Heart left ventricle (tissue), 16 donors: ENCODE measurements at places on chromosomes 1 and 21. TPM values are rescaled to one million over a fixed set of nuclear protein-coding genes. Genes with fewer than 3 reads are reported as not detected.

Gene BACE2
- total RNA-seq: 18.0 TPM

Gene CYP4Z1
- total RNA-seq: 0.31 TPM

Gene ZNF697
- total RNA-seq: 9.4 TPM

Gene MMEL1
- 0.47 TPM for total RNA-seq

Gene NR1I3
- total RNA-seq: not detected

Gene MCOLN2
- total RNA-seq: 0.12 TPM

Gene LRRC8D
- 13.0 TPM for total RNA-seq

DNA sequence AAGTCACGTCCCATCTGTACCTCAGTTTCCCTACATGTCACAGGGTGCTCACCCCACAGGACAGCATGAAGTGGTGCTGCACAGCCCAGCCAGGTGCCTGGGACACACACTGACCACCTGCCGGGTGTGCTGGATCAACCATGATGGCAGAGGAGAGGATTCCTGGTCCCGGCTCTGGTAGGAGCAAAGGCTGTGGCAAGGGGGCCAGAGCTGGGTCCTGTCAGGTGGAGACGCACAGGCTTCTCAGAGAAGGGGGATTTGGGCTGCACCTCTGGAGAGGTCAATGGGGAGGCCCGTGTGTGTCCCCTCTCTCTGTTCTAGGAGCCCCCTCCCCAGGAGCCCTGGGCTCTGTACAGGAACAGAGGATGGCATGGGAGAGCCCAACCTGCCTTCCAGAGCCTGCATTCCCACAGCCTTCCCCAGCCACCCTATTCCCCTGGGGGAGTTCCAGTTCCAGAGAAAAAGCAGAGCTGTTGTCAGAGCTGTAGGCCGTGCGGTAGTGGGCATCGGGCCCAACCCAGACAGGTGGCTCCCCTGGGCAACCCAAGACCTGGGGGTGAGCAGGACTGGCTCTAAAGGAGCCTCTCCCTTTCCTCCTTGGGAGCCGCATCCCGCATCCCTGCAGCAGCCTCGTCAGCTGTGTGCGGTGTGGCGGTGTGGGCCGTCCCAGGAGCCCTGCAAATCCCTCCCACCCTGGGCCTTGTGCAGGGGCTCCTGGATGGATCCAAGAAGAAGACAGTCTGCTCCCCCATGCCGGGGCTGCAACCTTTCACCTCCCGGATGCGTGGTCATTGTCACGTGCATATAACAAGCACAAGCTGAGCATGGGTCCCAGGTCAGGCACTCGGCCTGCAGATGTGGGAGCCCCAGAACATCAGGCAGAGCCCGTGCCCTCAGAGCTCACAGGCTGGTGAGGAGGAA, 2.9 kb upstream of the TFF3 start:
- H3K27me3 ChIP-seq: no peaks in the 10 kb centered on the region
- peaks cover 10% of the 10 kb centered on the region for H3K4me1 ChIP-seq
- no peaks in the 10 kb centered on the region for H3K36me3 ChIP-seq
- DNase-seq: no peak

- peaks cover 5% of the 10 kb centered on the region for H3K36me3 ChIP-seq
- no peak overlapping the region for H3K4me3 ChIP-seq
- H3K27me3 ChIP-seq: no peaks in the 10 kb centered on the region
- no peak for DNase-seq
Observed at GRCh38 chr1:35532497-35533223, 24.5 kb downstream of the KIAA0319L start.

GRCh38 chr1:207073906-207074820, 14.5 kb upstream of the C4BPB start:
- H3K27me3 ChIP-seq: no peaks in the 10 kb centered on the region
- H3K4me3 ChIP-seq: no peak overlapping the region
- H3K27ac ChIP-seq: peak overlapping the region; percentile 18
- H3K36me3 ChIP-seq: no peaks in the 10 kb centered on the region
- no peak for DNase-seq
- peaks cover 4% of the 10 kb centered on the region for H3K4me1 ChIP-seq

DNA sequence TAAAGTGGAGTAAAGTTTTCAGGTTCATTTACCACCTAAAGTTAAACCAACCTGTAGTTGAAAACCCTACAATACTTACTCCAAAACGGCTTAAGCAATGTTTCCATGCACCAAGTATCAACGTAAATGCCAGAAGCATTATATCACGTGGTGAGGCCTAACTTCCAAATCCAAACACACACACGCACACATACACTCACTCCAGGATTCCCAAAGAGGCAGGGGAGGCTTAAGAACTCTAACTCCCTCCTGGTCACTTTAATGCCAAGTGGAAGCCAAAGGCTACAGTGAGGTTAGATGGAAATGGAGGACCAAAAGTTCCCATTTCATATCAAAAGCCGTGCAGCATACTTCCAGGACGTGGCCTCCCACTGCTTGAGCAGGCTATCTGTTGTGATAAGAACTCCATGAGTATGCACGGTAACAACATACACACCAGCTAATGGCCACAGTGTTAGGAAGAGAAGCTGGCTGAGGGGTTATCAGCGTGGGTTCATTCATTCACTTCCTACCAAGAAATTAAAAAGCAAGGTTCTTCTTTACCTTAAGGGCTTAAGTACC, 224.1 kb downstream of the SLC45A1 start:
- DNase-seq: no peak
- no peaks in the 10 kb centered on the region for H3K4me1 ChIP-seq
- no peak overlapping the region for H3K4me3 ChIP-seq
- H3K27ac ChIP-seq: no peak overlapping the region
- H3K36me3 ChIP-seq: no peaks in the 10 kb centered on the region

DNA sequence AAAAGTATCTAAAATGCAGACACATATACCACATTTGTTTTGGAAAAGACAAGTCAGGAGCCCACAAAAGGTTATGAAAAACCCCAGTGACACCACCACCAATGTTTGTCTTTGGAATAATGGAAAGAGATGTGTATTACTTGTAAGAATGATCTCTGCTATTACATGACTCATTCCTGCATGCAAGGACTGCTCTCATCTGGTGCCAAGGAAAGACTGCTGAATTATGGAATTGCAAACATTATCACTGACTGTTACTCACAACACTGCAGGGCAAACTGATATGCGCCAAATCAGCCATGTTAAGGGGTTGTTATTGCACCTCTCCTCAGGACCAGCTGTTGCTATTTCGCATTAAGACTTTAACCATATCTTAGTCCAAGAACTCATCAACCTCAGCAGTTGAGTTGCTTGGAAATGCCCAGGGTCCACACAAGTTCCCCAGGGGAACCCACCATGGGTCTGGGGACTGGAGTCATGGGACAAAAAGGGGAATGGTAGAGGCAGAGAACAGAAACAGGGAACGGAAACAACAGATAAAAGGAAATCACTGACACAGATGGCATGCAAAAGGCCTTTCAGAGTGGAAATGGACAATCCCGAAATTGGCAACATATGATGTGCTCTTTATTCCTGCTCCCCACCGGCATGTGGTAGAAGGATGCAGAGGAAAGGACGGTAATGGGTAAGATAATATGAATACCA, 34.4 kb downstream of the CAPZB start:
- no peaks in the 10 kb centered on the region for H3K36me3 ChIP-seq
- peak overlapping the region; percentile 0 for H3K27ac ChIP-seq
- no peaks in the 10 kb centered on the region for H3K27me3 ChIP-seq
- DNase-seq: no peak
- H3K4me3 ChIP-seq: no peak overlapping the region
- peaks cover 6% of the 10 kb centered on the region for H3K4me1 ChIP-seq

DNA sequence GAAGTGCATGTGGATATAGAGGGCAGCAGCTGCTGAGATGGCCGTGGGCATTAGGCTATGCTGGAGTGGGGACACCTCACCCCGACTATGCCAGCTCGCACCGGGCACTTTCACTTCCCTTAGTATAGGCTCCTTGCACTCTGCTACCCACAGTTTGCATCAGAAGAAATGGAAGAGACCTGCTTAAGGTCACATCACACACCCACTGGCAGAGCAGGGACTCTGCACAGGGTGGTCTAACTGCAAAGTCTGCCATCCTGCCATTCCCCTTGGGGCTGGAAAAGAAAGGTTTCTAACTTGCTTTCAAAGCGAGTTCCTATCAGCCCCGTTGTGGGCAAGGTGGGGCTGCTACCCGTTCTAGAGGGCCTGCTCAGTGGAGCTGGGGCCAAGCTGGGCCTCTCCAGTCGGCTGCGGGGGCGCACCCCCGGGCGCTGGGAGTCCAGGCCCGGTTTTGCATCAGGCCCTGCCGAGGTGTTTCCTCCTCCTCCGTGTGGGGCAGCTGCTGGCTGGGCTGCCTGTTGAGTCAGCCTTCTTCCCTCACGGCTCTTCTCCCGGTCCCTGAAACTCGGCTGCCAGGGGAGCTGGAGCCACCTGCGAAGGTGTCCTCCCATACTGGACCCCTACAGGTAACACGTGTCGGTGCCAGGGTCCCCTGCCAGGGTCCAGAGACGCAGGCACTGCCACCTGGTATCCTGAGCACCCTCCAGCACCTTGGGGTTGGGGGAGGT, at the start of gene SYTL1:
Gene SYTL1, plus strand, starts transcription at position 498 of the 728 bp plus-strand sequence. CDS start 3,313 bp downstream, outside the sequence.
- no peak within 1 kb of the TSS for H3K4me3 ChIP-seq
- H3K36me3 ChIP-seq: peaks cover 9% of the 10 kb centered on the region
- no peak within 1 kb of the TSS for H3K27ac ChIP-seq
- H3K4me1 ChIP-seq: no peaks in the 10 kb centered on the region
- DNase-seq: no peak
- H3K27me3 ChIP-seq: no peaks in the 10 kb centered on the region

- H3K27me3 ChIP-seq: no peaks in the 10 kb centered on the region
- peak; percentile 76 for DNase-seq
- no peak overlapping the region for H3K4me3 ChIP-seq
- peaks cover 53% of the 10 kb centered on the region for H3K36me3 ChIP-seq
- H3K27ac ChIP-seq: no peak overlapping the region
- no peaks in the 10 kb centered on the region for H3K4me1 ChIP-seq
Observed at GRCh38 chr1:23809751-23810171, 9.2 kb upstream of the GALE start.

DNA sequence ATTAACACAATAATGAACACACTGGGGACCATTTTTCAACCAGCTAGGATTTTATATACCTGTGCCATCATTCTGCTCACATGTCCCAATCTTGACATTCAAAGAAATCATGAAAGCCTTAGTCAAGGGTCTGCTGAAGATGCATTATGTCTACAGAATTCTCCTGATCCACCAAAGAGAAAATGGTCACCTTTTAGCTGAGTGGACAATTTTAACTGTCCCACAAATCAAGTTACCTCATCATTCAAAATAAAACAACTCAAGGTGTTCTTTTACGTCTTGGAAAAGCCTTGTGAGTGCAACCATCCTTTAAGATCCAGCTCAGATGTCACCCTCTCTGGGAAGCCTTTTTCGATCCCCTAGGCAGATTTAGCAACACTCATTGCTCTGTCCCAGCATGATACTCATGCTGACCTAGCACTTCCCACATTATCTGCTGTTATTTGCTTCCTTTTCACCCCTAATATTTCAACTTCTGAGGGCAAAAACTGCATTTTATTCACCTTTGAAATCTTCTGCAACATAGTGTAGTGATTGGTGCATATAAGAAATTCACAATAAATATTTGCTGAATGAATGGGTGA, 80.1 kb downstream of the LMO4 start:
- no peak for DNase-seq
- H3K27me3 ChIP-seq: no peaks in the 10 kb centered on the region
- H3K4me3 ChIP-seq: no peak overlapping the region
- no peaks in the 10 kb centered on the region for H3K36me3 ChIP-seq

DNA sequence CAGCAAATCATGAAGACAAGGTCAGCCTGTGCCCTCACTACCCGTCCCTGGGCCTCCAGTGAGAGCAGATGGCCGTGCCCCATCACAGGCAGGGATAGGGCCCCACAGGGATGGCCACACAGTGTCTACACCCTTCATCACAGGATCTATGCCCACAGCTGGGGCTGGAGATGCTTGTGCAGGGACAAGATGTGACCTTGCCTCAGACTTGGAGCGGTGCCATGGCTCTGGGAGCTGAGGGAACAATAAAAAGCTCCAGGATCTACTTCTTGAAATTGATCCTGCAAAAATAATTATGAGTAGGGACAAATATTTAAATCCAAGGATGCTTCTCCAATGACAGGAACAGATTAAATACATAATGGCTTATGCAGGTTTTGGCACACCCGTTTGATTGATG, 25.4 kb upstream of the TCEA3 start:
- peak; percentile 41 for DNase-seq
- peaks cover 47% of the 10 kb centered on the region for H3K36me3 ChIP-seq
- no peaks in the 10 kb centered on the region for H3K4me1 ChIP-seq
- no peak overlapping the region for H3K4me3 ChIP-seq
- H3K27me3 ChIP-seq: no peaks in the 10 kb centered on the region
- peak overlapping the region; percentile 37 for H3K27ac ChIP-seq

DNA sequence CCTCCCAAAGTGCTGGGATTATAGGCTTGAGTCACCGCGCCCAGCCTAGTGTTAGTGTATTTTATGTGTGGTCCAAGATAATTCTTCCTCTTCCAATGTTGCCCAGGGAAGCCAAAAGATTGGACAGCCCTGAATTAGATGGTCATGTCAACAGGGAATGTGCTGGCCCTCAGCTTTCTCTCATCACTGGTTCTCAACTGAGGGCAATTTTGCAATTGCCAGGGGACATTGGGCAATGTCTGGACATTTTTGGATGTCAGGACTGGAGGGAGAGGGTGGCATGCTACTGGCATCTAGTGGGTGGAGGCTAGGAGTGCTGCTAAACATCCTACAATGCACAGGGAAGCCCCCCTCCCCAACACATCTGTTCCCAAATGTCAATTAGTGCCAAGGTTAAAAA, 95.0 kb downstream of the LAMC2 start:
- peaks cover 48% of the 10 kb centered on the region for H3K4me1 ChIP-seq
- no peak for DNase-seq
- no peak overlapping the region for H3K4me3 ChIP-seq
- H3K27me3 ChIP-seq: no peaks in the 10 kb centered on the region

DNA sequence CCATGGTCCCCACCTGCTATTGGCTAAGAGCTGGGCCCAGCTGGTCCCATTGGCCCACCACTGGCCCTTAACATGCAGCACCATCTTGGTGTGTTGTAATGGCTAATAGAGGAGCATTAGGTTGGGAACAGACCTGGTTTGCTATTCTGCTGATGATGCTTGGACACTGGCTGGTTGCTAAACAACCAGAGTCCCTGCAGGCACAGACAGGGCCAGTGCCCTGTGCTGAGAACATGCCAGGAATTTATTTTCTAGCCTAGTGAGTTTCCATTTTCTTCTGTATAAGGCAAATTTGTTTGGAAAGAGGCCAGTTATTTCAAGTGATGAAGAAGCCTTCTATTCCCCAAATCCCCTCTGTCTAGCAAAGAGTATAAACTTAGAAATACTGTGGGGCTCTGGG, 42.9 kb upstream of the TDRD10 start:
- no peak for DNase-seq
- no peak overlapping the region for H3K27ac ChIP-seq
- H3K4me3 ChIP-seq: no peak overlapping the region
- H3K4me1 ChIP-seq: peaks cover 8% of the 10 kb centered on the region
- H3K36me3 ChIP-seq: peaks cover 10% of the 10 kb centered on the region
- H3K27me3 ChIP-seq: no peaks in the 10 kb centered on the region

GRCh38 chr1:6601923-6602668, 573 bp downstream of the KLHL21 start:
- H3K4me1 ChIP-seq: peaks cover 45% of the 10 kb centered on the region
- peak; percentile 67 for DNase-seq
- no peaks in the 10 kb centered on the region for H3K36me3 ChIP-seq
- peak overlapping the region; percentile 100 for H3K27ac ChIP-seq
- H3K27me3 ChIP-seq: no peaks in the 10 kb centered on the region
- peak overlapping the region; percentile 72 for H3K4me3 ChIP-seq

- DNase-seq: no peak
- no peak overlapping the region for H3K27ac ChIP-seq
- no peaks in the 10 kb centered on the region for H3K27me3 ChIP-seq
Observed at GRCh38 chr1:19892129-19892528, 9.9 kb downstream of the OTUD3 start.
